ENCODE measurements at places on chromosomes 13 and 19.
A peak's percentile ranks its signal among the peaks of the same experiment; 100 is the strongest.

GRCh38 chr19:31274251-31275067, 74.8 kb downstream of the TSHZ3 start:
- no peak for DNase-seq

DNA sequence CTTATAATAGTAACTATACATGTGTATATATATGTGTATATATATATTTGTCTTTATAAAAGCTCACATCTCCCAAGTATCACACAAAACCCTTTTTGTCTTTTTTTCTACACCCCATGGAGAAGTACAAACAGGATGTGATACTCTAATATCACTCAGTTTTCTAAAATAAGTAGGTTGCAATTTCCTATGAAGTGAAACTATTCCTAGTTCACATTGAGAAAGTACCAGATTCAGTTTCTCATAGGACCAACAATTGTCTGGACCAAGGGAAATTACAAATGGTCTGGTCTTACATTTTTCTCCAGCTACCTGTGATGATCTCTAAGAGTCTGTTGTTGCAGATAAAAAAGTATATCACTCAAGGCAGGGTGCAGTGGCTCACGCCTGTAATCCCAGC, 17.9 kb upstream of the LILRB1 start:
- DNase-seq, result no peak

DNA sequence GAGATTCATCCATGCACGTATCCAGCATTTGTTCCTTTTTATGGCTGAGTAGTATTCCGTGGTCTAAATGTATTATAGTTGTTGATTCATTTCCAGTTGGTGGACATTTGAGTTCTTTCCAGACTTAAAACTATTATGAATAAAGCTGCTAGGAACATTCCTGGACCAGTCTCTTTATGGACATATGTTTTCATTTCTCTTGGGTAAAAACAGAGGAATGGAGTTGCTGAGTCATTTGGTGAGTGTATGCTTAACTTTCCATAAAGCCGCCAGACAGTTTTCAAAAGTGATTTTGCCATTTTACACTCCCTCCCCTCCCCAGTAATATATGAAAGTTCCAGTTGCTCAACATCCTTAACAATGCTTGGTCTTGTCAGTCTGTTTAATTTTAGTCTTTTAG, 116.4 kb downstream of the TSHZ3 start:
- no peak for DNase-seq

- no peak for DNase-seq
These were observed 236.8 kb upstream of the SERP2 start for GRCh38 chr13:44136696-44137268.

DNA sequence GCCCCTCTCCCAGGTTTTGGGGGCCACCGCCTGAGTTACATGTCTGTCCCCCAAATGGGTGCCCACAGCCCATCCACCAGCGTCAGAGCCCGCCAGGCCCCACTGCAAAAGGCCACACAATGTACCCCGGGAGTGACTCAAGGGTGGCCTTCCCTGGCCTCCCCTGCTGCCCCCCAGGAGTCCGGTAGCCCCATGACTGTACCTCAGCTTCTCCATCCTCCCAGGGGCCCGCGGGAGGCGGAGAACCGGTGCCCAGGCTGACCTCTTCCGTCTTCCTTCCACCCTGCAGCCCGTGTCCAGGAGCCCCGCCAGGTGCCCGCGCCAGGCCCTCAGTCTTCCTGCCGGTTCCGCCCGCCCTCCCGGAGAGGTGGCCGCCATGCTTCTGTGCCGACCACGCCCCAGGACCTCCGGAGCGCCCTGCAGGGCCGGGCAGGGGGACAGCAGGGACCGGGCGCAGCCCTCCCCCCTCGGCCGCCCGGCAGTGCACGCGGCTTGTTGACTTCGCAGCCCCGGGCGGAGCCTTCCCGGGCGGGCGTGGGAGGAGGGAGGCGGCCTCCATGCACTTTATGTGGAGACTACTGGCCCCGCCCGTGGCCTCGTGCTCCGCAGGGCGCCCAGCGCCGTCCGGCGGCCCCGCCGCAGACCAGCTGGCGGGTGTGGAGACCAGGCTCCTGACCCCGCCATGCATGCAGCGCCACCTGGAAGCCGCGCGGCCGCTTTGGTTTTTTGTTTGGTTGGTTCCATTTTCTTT, 10.3 kb downstream of the CBARP start:
- no peak for DNase-seq

- DNase-seq, result no peak
These were observed 3.7 kb downstream of the RUBCNL start for GRCh38 chr13:46383383-46383782.

- DNase-seq, result no peak
These were observed 18.2 kb upstream of the QTRT1 start for GRCh38 chr19:10683064-10683426.

DNA sequence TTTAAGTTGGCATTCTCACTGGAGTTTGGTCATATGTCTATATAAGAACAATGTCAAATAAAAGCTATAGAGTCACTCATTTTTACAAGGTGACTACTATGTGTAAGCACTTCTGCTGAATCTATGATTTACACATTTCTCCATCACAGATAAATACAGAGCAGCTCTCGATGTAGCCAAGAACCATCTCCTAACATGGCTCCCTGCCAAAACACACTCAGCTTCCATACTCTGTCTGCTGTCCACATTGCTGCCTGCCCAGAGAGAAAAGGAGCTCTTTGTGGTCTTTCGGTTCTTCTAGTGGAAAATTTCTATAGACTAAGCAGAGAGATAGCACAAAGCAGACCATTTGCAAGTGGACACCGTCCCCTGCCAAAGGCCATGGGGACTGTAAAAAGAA, 190.9 kb upstream of the KLF12 start:
- DNase-seq, result peak; percentile 60

DNA sequence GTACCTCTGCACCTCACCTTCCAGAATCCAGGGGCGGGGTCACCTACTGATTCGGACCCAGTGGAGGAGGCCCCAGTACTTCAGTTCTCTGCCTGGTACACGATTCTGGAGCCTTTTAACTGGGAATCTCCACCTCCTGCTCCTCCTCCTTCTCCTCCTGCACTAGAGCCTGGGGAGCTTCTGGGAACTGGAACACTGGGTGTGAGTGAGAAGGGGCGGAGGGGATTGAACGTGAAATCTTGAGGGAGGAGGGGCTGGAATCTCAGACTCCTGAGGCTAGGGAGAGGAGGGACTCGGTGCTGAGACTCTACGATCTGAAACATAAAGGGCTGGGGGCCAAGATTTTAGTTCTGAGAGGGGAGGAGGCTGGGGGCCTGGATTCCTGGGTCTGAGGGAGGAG, at the start of gene KLK8:
TSS of gene KLK8 (minus strand) at position 90 of the 400 bp plus-strand sequence. CDS start 437 bp downstream, outside the sequence.
- no peak for DNase-seq
